Activated T-helper 2 cell treated with anti-CD3 and anti-CD28 coated beads, Interferon-gamma antibody, Interleukin-2, Interleukin-4, amounts not matched to agents 10 μg/mL and 5 μg/mL and 100 μg/mL, durations not matched to agents 14 hours and 24 hours and 36 hours (primary cell): ENCODE measurements at places on chromosomes 5 and 9. TPM values are rescaled to one million over a fixed set of nuclear protein-coding genes. Genes with fewer than 3 reads are reported as not detected.

SNX18 gene
- 13.3 and 13.4 TPM in 2 replicates for total RNA-seq

- DNase-seq, result no peak
These were observed 23.7 kb downstream of the SLC6A7 start for GRCh38 chr5:150213530-150213929.

GRCh38 chr9:132324425-132324824 is 30.4 kb downstream of the SETX start:
- DNase-seq, result no peak

- DNase-seq, result no peak
These were observed 9.4 kb downstream of the HNRNPAB start for GRCh38 chr5:178213748-178214151.

- DNase-seq, result no peak
These were observed 151.2 kb downstream of the TTC39B start for GRCh38 chr9:15155826-15156225.

DNA sequence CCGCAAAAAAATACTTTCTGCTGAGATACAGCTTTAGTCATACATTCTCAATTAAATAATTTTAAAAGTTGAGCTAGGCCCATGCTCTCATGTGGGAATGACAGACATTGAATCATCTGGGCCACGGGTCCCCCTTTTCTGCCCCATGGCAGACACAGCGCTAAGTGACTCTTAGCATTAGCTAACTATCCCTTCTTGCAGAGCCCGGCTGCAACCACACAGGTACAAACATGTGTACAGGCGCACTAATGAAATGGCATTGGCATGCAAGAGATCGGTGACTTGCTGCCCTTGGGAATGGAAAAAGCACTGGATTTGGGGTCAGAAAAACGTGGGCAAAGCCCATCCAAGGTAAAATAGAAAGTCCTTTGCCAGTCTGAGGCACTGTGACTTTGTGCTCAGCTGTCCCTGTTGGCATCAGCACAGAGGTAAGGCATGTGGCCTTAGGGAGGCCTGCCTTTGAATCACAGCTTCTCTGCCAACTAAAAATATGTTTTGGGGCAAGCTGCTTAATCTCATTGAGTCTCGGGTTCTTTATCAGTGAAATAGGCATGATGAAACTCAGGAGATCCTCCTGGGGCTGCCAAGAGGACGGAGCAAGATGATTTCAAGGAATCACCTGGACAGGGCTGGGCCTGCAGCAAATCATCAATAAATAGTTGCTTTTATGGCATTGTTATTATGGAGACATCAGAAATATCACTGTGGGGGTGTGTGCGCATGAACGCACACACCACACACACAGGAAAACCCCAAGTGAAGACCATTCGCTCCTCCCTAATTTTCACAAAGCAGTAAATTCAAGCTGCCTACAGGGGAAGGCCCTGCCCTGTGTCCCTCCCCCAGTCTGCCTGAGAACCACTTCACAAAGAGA is 54.2 kb downstream of the WHRN start:
- no peak for DNase-seq

GRCh38 chr9:98290411-98290810 is 35.0 kb upstream of the TBC1D2 start:
- no peak for DNase-seq

- DNase-seq, result no peak
These were observed 175.8 kb upstream of the DMAC1 start for GRCh38 chr9:7975336-7975735.

- no peak for DNase-seq
These were observed 238.2 kb downstream of the TLE4 start for GRCh38 chr9:79809931-79810330.
